ENCODE measurements at places on chromosomes 13 and 19. TPM values are rescaled to one million over a fixed set of nuclear protein-coding genes. Genes with fewer than 3 reads are reported as not detected.

GRCh38 chr19:43595605-43595998 lies 332 bp downstream of the IRGQ start:
- DNase-seq: no peak

DNA sequence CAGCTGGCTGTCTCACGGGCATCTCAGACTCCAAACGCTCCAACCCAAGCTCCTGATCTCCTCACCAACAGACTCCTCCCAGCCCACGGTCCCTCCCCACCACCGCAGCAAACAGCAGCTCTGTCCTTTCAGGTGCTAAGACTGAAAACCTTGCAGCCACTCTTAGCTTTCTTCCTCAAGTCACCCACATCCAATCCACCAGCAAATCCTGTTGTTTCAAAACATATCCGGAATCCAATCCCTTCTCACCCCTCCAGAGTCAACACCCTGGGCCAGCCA lies 20.8 kb downstream of the C19orf81 start:
- no peak for DNase-seq

DNA sequence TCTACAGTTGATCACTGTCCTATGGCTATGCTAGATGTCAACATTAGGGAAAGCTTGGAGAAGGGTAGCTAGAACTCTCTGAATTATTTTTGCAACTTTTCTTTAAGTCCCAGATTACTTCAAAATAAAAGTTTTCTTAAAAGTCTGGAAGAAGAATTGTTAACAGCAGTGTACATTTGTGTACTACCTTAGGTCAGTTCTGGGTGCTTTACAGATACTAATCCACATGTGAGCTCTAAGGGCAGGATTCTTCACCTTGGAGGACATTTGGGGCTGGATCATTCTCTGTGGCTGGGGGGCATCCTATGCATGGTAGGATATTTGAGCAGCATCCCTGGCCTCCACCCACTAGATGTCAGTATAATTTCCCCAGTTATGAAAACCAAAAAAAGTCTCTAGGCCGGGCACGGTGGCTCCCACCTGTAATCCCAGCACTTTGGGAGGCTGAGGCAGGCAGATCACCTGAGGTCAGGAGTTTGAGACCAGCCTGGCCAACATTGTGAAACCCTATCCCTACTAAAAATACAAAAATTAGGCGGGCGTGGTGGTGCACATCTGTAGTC lies 2.8 kb downstream of the BRME1 start:
- no peak for DNase-seq

DNA sequence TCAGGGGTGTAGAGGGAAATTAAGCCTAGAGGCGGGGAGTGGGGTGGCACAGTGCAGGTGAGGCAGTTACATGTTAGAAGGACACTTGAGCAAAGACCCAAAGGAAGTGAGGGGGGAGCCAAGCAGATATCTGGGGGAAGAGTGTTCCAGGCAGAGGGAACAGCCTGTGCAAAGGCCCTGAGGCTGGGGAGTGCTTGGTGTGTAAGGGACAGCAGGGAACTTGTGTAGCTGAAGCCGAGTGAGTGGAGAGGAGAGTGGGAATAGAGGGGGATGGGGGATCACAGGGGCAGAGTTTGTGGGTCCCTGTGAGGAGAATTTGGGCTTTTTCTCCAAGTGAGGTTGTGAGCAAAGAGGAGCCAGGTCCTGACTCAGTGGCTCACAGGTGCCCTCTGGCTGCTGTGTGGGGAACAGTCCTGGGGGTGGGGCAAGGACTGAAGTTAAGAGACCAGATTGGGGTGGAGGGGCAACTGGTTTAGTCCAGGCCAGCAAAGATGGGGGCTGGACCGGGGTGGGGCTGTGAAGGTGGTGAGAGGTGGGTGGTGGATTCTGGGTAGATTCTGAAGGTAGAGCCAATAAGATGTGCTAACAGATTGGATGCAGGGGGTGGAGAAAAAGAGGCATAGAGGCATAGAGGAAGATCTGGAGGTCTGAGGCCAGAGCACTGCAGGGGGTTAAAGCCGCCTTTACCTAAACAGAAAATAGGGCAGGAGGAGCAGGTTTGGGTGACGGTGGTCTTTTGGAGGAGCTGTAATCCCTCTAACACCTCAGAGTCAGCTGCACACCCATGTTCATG lies 75.3 kb downstream of the CACNA1A start:
- no peak for DNase-seq

DAND5 gene
- not detected for total RNA-seq

LAIR1 gene
- total RNA-seq: not detected

ZNF20 gene
- 8.5 TPM for total RNA-seq

TNFAIP8L1 gene
- 5.8 TPM for total RNA-seq

DNA sequence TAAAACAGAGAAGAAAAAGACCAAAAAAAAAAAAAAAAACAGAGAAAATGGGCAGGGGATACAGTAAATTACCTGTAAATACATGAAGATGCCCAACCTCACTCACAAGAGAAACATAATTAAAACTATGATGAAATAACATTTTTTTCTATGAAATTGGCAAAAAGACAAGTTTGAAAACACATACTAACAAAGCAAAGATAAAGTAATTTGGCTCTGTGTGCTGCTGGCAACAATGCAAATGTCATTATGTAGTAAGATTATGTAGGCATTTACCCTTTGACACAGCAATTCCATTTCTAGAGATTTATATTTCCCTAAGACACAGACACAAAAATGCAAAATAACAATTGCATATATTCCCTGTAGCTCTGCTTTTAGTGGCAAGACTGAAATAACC lies 20.2 kb downstream of the ZC3H13 start:
- no peak for DNase-seq

GRCh38 chr19:41175801-41176777 lies 16.9 kb upstream of the CYP2S1 start:
- no peak for DNase-seq

SLC1A6 gene
- not detected for total RNA-seq

- no peak for DNase-seq
These were observed 121.9 kb downstream of the ESD start for GRCh38 chr13:46675016-46675415.

DNA sequence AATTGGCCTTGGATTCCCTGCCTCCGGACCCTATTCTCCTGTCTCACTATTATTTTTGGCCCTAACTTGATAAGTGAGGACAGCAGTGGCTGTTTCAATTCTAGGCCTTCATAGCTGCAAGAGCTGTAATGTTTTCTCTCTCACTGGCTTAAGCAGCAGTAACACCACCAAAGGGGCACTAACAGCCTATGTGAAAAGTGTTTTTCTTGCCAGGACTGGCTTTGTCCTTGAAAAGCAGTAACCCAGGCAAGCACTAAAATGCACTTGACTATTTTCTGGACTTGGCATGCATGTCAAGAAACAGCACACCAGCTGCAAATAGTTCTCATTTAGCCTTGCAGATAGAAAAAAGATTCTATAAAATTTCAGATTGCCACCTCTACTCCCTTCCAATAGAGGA lies 9.3 kb upstream of the FBXL3 start:
- DNase-seq: no peak

DNA sequence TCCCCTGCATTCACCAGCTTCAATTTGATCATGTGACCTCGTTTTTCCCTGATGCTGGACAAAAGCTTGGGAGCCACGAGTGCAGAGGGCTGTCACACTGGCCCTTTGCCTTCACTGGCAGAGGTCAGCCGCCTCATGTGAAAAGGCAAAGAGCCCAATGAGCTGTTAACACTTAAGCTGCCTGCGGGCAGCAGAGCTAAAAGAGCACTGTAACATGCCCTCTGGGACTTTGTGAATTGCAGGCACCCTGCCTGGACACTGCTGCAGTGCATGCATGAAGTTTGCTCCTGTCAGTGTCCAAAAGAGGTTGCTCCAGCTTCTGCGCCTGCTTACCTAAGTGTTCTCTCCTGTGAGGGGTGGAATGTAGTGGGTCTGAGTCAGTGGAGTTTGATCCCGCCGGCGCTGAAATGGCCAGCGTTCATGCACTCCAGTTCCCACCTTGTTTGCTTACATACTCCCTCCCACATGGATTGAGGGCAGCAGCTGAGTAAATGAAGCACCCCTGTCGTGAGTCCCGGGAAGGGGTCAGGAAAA lies 193.7 kb downstream of the RFC3 start:
- DNase-seq: no peak

- no peak for DNase-seq
These were observed 49.3 kb upstream of the GPR183 start for GRCh38 chr13:99356262-99357091.

DNA sequence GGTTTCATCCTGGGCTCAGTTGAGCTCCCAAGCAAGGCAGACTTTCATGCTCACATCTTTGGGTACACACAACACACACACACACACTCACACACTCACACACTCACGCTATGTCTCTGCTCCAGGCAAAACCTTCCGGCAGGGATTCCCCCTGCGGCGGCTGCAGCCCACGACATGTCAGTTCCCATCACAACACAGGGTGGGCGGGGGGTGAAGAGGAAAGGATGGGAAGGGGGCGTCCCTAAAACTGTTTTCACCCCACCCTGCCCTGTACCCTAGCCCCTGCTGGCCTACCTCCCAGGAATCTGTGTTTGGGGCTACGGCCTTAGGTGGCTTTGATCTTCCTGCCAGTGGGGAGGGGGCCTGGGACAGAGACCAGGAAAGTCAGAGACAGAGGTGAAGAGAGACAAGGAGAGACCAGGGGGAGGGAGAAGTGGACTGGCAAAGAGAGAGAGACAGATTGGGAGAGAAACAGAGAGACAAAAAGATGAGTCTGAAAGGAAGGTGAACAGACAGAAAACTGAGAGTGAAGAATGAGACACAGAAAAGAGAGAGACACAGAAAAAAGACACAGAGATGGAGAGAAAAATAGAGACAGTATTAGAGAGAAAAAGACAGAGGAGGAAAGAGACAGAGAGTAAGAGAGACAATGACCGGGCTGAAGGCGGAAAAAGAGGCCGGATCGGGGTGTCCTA lies 3.9 kb downstream of the LRFN1 start:
- no peak for DNase-seq

- no peak for DNase-seq
These were observed 529.6 kb downstream of the FGF9 start for GRCh38 chr13:22200440-22200839.

ONECUT3 gene
- total RNA-seq: not detected

MAP3K10 gene
- 23.6 TPM for total RNA-seq

GRCh38 chr19:34368338-34368737 lies 3.3 kb downstream of the GPI start:
- DNase-seq: no peak

OR10H1 gene
- not detected for total RNA-seq

GRCh38 chr19:11499220-11499726 lies 6.4 kb downstream of the ZNF653 start:
- no peak for DNase-seq

GRCh38 chr19:21691661-21692060 lies 75.7 kb downstream of the ZNF100 start:
- no peak for DNase-seq

All from osteocyte (in vitro differentiated cells).